ENCODE measurements at places on chromosomes 7 and 10.

DNA sequence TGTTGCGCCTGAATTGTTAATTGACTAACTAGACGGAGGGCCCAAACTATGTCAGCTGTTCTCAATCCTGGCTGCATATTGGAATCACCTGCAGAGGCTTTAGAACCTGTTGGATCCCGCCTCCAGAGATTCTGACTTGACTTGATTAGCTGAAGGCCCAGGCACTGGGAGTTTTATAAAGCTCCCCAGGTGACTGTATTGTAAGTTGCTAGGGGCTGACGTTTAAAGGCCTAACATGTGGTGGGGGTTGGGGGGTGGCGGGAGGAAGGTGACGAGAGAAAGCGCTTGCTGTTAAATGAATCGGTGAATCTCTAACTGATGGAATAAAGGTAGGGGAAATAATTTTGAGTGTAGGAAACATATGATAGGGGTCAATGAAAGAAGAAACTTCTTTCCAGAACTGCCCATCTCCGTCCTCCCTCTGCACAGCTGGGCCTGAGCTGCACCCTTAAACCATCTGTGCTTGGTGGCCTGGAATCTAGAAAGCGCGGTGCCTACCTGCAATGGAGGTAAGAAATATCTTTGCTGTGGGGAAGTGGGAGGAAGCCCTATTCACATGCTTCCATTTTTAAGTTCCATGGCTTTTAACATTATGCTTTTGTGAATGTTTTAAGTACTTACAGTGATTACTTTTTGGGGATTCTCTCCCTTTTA, 225.0 kb upstream of the FAM3C start:
- no peak for DNase-seq

DNA sequence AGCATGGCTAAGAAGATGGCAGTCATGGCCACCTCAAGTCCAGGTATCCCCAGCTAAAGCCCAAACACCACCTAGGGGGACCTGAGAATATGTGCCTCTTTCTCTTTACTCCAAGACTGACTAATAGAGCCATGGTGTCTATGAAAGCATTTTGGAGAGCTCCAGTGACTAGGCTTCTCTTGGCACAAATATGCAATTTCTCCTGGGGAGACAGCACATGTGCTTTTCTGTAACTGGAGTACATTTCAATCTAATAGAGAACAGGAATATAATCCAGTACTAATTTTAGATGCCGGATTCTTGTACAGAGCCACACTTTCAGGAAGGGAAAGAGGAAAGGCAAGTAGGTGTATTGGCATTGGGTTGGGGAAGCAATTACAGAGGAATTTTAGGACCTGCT, 260.1 kb downstream of the BMPER start:
- DNase-seq, result no peak

DNA sequence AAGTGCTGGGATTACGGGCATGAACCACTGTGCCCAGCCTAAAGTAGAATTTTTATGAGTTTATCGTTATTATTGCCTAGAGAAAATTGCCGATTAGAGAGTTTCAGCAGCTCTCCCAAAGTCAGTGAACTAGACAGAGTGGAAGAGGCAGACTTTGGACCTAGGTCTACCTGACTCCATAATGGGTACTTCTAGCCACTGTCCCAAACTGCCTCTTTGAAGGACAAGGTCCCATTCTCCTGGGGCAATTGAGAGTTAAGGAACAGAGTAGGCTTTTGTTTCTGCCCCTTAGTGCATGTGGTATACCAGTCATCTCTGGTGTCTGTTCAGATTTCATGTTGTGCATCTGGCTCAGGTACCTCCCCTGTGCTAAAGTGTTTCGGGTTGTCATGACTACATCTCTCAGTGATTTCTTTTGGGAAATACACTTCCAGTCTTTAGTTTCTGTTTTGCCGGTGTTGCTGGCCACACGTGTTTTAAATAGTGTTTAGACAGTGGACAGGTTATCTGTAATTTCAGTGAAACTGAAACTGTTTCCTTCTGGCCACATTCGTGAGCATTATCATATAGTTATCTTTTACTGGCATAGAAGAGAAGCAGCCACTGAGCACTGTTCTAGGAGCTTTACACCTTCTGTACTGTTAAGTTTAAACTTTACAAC, 4.7 kb downstream of the TMEM236 start:
- no peak for DNase-seq

DNA sequence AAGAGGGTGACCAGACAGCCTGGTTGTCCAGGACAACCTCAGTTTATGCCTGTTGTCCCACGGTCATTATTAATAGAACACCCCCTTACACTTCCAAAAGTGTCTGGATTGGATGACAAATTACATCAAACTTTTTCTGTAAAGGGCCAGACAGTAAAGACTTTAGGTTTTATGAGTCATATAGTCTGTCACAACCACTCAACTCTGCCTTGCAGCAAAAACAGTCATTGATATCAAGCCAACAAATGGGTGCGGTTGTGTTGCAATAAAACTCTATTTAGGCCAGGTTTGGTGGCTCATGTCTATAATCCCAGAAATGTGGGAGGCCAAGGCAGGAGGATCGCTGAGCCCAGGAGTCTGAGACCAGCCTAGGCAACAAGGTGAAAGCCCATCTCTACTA, 66.7 kb upstream of the ATP6V0A4 start:
- DNase-seq, result no peak

DNA sequence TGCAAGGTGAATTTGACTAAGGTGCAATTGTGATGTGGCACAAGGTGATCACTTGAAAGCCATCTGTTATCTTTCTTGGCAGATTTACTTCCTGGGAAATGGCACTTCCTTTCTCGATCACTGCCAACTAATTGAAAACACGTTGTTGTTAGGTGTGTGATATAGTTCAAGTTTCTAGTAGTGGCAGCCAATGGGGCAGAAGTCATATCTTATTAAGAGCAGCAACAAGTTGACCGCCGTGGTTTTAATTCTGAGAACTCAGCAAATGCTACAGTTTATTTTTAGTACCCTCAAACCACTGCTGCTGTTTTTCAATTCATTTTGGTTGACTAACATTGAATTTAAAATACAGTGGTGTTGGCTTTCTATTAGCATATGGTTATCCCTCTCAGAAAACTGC, 1.6 kb downstream of the CHN2 start:
- DNase-seq, result peak; percentile 59

GRCh38 chr7:73573276-73573675, 5.1 kb downstream of the TBL2 start:
- DNase-seq, result no peak
